ENCODE measurements at places on chromosomes 11 and 22.

DNA sequence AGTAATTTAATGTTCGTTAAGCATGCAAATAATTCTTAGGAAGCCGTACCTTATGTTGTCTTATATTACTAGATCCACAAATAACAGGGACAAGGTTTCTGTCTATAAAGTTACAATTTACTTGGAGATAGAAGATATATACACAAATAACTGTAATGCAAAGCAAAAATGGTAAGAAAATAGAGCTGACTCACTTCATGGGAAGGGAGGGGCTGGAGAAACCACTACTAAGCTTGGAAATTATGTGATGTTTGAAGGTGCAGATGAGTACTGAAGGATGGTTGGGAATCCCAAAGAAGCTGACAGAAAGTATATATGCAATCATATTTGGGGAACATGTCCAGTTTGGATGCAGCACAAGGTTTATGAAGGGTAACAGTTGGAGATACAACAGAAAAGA lies 4.0 kb downstream of the NPAT start:
- no peak for DNase-seq

GRCh38 chr11:100329352-100329751 lies 357.7 kb upstream of the ARHGAP42 start:
- no peak for DNase-seq

GRCh38 chr11:73531386-73531785 lies 66.5 kb downstream of the FAM168A start:
- no peak for DNase-seq

GRCh38 chr11:84608837-84609196 lies 1018.3 kb downstream of the DLG2 start:
- DNase-seq: no peak

- no peak for DNase-seq
These were observed 28.7 kb downstream of the NPAT start for GRCh38 chr11:108193725-108194124.

GRCh38 chr22:37295213-37295886 lies 13.0 kb downstream of the CYTH4 start:
- DNase-seq: no peak

DNA sequence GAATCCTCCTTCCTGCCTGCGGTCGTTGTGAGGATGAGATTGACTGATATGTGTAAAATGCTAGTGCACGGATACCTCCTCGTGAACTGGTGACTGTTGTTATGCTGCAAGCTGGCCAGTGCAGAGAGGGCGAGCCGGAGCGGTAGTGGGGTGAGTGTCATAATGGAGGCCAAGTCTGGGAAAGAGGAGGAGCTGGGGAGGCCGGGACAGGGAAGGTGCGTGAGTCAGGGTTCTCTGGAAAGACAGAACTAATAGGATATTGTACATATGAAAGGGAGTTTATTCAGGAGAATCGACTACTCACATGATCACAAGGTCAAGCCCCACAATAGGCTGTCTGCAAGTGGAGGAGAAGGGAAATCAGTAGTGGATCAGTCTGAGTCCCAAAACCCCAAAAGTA lies 56.8 kb upstream of the FADD start:
- no peak for DNase-seq

- no peak for DNase-seq
These were observed 148.7 kb upstream of the PGR start for GRCh38 chr11:101278286-101278685.

DNA sequence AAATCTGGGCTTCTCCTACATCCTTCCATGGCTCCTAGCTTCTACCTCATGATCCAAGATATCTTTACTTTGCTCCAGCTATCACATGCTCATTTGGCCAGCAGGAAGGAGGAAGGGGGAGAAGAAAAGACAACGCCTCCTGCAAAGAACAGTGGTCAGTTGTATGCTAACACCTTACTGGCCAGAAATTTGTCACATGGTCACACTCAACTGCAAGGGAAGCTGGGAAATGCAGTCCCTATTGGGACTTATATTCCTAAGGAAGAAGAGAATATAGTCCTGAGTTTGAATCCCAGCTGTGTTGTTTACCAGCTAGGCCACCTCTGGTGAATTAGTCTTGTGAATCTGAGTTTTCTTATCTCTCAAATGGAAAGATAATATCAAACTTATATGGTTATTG lies 272.0 kb downstream of the BLID start:
- DNase-seq: no peak

DNA sequence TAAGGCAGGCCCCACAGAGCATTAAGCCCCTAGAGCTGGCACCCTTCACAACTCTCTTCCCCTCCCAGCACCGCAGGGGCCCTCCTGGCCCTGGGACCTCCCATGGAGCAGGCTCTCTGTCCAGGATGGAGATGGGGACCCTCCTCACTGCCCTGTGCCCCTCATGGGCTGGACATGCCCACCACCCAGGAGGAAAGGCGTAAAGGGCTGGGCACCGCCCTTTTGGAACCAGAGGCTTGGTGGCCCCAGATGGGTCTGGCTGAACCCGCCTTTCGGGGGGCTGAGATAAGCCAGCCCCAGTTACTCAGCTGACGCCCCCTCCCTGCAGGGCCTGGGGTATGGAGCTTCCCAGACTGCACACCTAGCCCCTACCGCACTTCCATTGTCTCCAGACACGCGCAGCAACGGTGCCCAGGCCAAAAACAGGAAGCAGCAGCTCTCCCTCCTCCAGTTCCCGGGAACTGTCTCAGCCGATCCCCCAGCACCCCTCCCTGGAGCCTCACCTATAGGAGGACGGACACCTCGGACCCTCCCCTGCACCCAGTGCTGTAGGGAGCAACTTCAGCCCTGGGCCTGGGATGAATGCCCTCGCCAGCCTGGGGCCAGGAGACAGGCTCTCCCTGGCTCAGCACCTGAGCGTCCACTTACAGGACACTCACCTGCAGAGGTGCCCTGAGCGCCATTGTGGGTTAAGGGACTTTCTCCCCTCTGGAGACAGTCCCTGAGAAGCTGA lies 1.6 kb upstream of the SUSD2 start:
- DNase-seq: no peak

DNA sequence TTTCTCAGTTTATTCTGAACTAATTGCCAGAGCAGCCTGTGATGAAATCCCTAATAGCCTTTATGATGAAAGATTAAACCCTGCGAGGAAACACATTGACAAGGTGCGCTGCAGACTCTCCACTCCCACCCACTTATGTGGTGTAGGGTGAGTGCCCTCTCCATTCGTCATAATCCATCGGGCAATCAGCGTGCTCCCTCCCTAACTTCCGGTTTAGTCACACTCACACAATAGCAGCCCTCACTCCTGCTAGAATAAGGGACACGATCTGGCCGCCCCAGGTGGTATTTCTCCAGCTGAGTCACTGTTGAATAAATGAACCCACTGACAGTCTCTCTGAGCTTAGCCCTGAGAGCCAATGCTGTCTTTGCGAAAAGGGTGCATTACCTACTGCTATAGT lies 188.3 kb downstream of the OPCML start:
- DNase-seq: no peak

GRCh38 chr11:121656328-121657090 lies 203.7 kb upstream of the SORL1-AS1 start:
- no peak for DNase-seq

DNA sequence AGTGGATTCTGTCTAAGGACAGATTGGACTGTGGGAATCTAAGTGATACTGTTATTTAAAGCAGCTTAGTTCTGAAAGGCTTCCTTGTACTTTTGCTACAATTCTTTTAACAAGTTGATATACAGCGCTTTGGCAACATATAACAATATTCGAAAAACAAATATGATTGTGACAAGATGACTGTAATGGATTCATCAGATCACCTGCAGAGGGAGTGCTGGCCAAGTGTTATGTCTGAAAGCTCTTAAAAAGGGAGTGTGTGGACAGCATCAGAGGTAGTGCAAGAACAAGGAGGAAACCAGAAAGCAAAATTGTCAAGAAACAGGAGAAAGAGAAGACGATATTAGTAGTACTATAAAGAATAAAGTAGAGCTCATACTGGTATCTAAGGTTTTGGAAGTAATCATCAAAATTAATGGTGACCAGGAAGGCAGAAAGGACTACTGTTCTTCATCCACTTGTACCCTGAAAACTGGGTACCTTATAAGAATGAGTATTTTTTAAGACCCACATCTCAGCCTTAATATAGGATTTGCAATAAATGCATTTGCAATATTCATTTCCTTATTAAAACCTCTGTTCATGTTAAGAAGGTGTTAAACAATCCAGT lies 1112.0 kb upstream of the CCDC90B start:
- no peak for DNase-seq

GRCh38 chr11:123707206-123707605 lies 34.3 kb downstream of the ZNF202 start:
- no peak for DNase-seq

- DNase-seq: no peak
These were observed 3.5 kb downstream of the ARRB1 start for GRCh38 chr11:75347781-75348566.

DNA sequence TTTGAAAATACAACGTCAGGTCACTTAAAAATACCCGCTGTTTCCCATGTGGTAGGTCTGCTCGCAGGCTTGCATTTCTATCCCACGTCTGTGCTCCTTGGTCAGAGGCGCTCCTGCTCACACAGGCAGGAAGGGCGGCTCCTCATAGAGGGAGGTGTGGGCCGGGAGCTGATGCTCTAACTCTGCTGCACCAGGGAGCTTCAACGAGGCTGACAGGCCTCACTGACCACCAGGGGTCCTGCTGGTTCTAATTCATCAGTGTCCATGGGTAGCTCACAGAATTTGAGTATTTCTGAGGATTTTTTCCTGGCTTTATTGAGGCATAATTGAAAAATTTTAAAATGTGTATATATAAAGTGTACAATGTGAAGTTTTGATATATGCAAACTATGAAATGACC lies 68.5 kb downstream of the PIWIL3 start:
- DNase-seq: no peak

DNA sequence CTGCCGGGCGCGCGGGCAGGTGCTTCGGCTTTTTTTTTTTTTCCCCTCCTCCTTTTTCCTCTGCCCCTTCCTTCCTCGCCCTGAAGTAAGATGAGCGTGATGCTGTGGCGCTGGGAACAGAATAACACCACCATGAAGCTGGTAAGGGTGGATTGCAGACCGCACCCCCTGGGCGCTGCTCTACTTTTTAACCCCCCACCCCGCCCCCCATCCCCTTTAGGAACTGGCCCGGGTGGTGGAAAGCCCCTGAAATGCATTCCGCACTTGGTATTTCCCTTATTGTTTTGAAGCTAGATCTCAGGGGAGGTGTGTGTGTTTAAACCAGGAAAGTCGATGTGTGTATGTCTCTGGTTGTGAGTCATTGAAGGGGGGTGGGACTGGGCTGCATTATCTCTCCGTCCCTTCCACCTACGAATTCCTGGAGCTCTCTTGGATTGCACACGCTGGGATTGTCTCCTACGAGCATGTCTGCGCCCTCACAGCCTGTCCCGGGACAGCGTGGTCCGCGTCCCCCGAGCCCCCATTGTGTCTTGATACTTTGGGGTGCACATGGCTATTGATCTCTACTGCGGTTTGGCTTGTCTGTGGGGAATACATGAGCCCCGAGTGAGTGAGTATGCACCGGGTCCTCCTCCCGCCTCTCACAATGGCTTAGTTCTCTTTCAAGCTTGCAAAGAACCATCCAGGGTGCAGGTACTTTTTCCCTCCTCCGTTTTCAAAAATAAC lies 64.9 kb downstream of the NAV2 start:
- no peak for DNase-seq

DNA sequence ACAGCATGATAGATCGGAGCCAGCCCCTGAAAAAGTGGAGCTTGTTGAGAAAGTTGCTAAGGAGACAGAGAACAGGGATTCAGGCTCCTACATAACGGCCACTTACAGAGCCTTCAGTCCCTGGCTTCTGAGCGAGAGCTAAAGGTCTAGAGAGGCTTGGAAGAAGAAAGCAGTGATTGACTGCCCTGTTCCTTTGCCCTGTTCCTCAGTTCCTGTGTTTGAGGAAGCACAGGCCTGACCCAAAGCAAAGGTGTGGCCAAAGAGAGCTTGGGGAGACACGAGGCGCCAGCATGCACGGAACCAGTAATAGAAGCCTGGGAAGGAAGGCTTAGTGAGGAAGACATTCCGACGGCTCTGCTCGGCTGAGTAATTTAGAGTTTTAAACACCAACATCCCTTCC lies 74.1 kb upstream of the CSNK2A3 start:
- no peak for DNase-seq

GRCh38 chr11:110856996-110857812 lies 145.0 kb upstream of the ARHGAP20 start:
- no peak for DNase-seq

DNA sequence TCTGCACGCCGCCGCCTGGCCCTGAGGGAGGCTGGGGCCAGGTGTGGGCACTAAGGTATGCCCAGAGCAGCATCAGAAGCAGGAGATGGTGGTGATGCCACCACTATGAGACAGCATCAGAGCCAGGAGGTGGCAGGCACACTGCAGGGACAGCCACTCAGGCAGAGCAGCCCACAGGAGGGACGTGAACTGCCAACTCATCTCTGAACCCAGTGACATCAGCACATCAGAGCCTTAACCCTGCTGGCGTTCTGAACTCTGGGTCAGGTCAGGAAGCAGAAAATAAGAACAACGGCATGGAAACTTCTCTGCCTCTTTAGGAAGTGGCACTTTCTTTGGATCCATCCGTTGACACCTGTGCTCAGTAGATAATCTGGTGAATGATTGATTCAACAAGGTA lies 14.7 kb upstream of the IFT27 start:
- no peak for DNase-seq

DNA sequence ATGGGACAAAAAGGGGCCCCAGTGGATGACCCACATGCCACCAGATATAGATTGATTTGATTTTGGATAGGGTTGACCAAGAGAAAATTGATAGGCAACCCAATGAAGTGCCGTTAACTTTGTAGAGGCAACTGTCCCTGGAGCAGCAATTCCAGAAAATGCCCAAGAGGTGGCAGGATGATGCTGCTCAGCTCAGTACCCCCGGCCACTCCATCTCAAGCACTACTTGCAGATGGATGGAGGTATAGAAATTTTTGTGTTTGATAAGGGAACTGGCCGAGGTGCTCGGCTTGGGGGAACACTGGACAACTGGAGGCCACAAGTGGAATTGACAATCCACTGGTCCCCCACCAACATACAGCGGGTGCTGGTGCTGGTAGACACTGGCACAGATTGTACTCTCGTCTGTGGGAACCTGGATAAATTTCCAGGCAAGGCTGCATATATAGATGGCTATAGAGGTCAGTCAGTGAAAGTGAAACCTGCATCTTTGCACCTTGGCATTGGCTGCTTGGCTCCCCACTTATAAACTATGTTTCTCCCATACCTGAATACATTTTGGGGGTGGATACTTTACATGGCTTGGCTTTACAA lies 86.3 kb downstream of the CCDC83 start:
- DNase-seq: no peak

GRCh38 chr11:110026858-110027626 lies 66.2 kb upstream of the ZC3H12C start:
- no peak for DNase-seq

GRCh38 chr22:46058091-46058420 lies 81.1 kb upstream of the WNT7B start:
- no peak for DNase-seq

DNA sequence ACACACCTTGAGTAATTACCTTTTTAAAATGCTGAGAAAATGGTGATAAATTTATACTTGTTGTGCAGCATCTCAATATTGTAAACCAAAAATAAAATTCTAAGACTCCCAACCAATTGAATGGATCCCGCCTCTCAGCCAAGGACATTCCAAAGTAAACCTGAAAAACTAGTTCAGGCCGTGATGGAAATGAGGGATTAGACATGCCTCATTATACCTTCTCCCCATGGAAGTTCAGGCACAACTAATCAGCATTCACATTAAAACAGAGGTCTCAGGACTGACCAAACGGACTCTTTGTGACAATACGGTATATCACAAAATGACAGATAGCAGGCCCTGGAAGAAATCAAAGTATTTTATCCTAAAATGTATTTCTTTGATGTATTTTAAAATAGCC lies 907.4 kb upstream of the RAG2 start:
- no peak for DNase-seq

Measured in stimulated activated CD8-positive, alpha-beta memory T cell treated with anti-CD3 and anti-CD28 coated beads, Interleukin-2, amount 100 ng/mL, for 1 hour (primary cell).